Effector memory CD8-positive, alpha-beta T cell (primary cell): ENCODE measurements at places on chromosomes 1 and 21.

DNA sequence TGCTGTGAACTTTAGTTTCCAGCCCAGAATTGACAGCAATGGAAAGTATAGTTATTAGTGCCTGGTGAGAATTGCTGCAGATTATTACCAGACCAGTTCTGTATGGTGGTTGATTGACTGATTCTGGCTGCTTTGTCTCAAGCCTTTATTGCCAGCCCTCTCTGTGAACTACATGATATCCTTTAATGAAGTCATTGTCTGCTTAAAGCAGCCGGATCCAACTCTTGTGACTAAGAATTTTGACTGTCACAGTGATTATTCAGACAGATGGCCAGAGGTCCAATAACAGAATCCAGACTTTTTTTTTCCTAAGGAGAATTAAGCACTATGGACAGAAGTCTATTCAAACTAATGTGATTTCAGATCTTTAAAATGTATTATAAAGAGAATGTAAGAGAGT is 1548.6 kb upstream of the B3GALT2 start:
- no peak for DNase-seq

- DNase-seq: no peak
These were observed 67.2 kb downstream of the UBIAD1 start for GRCh38 chr1:11340233-11340632.

DNA sequence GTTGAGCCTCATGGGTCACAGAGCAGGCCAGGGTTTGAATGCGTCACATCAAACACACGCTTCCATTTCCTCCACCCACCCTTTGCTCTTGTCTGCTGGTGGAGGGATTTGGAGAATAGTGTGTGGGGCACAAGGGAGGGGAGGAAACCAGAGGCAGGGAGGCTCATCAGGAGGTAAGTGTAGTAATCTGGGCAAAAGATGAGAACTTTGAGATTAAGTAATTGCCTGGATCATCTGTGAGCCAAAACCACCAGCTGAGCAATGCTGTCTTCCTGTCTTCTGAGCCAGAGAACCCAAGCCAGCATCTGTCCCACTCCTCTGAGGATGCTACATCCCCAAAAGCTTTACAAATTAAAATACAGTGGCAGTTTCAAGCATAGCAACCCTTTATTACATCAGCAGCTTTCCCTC is 45.2 kb downstream of the C8B start:
- no peak for DNase-seq

DNA sequence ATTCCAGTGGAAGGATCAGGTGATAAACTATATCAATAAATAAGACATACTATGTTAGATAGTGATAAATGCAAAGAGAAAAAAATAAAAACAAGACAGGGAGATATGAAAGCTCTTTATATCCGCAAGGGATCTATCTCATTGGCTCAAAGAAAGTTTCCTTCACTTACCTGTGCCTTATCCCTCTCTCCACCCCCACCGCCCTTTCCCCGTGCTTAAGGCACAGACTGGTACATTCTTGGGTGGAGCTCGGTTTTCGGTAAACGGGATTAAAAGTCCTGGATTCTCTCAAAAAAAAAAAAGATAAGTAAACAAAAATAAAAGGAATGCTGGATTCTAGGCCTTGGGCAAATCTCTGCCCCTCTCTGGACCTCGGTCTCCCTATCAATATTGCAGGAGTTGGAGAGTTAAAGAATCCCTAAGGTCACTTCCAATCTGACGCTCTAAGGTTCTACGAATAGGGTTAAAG is 593 bp upstream of the DNAJC16 start:
- DNase-seq: no peak

GRCh38 chr1:100361511-100362089 is 9.3 kb downstream of the CDC14A start:
- DNase-seq: no peak

DNA sequence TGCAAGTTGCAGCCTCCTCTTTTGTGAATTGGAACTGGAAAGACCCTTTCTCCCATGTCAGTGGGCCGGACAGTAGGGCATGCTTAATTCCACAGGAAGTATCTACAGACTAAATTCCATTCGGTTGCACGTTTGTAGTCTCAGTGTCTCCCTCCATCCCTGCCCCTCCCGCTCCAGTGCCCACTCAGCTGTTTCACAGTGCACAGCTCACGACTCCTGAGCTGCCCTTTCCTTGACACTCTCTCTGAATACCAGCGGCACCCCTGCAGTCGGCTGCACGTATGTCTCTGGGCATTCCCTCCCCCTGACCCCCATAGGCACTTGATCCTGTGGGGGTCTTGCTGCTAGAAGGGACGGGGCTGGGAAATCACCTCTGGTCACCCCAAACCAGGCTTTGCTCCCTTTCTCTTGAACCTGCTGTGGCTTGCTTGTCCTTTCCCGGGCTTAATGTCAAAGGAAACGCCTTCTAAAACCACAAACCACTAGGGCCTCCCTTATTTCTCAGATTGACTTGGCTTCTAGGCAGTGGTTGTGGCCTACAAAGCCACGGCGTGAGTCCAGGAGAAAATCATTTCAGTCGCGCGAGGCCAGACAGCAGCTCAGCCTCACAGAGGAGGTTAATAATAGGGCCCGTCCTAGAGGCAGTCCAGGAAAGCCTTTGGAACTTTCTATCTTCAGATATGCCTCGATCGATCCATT is 365.3 kb upstream of the PROX1 start:
- DNase-seq: no peak

- no peak for DNase-seq
These were observed 852.1 kb downstream of the KCNT2 start for GRCh38 chr1:195756109-195756508.
